WTC11 (cell line): ENCODE measurements at places on chromosomes 5 and 9. TPM values are rescaled to one million over a fixed set of nuclear protein-coding genes. Genes with fewer than 3 reads are reported as not detected.

The PTGDS gene
- total RNA-seq = 2.2 to 4.0 TPM (median 2.9 TPM) in 3 replicates

The GDA gene
- total RNA-seq = 0.25 to 0.68 TPM (median 0.39 TPM) in 3 replicates

The KCNIP1 gene
- 0.59 to 0.82 TPM (median 0.80 TPM) in 3 replicates for total RNA-seq

The ANKDD1B gene
- 0.07 to 0.28 TPM (median 0.14 TPM) in 3 replicates for total RNA-seq

The SEMA6A gene
- 336 to 406 TPM (median 357 TPM) in 3 replicates for total RNA-seq

DNA sequence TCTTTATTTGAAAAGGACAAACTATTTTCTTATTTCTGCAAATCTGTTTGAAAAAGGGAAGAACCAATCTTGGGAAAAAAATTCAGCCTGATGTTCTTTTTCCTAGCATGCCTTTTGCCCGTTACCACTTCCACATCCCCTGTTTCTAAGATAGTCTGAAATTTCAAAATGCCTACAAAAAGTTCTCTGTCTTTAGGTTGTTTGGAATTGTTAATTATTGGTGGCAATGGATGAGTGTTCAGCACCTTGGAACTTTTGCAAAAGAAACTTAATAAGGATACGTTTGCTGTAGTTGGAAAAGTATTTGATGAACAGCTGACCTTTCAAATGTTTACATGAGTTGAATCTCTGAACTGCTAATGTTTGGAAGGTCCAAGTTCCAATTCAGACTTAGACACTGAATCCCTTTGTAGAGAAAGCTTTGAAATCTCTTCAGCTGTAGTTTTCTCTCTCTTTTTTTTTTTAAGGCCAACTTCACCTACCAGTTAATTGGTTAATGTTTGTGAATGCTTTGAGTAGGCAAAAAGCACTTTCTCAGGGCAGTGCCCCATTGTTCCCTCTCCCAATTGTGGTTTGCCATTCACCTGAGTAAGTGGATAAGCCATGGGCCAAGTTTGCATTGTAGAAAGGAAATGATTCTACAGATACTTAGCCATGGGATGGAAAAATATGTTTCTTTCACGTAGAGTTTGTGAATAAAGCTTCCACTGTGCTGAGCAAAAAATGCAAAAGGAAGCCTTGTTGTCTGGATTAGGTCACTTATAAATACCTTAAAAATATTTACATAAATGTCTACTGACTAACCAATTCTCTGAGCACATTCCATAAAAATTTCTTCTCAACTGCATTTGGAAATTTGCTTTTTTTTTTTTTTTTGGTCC, 156.4 kb upstream of the ELL2 start:
- no peak overlapping the region for H3K27ac ChIP-seq
- H3K27me3 ChIP-seq = no peaks in the 10 kb centered on the region
- no peak for DNase-seq
- no peak overlapping the region for H3K4me3 ChIP-seq

DNA sequence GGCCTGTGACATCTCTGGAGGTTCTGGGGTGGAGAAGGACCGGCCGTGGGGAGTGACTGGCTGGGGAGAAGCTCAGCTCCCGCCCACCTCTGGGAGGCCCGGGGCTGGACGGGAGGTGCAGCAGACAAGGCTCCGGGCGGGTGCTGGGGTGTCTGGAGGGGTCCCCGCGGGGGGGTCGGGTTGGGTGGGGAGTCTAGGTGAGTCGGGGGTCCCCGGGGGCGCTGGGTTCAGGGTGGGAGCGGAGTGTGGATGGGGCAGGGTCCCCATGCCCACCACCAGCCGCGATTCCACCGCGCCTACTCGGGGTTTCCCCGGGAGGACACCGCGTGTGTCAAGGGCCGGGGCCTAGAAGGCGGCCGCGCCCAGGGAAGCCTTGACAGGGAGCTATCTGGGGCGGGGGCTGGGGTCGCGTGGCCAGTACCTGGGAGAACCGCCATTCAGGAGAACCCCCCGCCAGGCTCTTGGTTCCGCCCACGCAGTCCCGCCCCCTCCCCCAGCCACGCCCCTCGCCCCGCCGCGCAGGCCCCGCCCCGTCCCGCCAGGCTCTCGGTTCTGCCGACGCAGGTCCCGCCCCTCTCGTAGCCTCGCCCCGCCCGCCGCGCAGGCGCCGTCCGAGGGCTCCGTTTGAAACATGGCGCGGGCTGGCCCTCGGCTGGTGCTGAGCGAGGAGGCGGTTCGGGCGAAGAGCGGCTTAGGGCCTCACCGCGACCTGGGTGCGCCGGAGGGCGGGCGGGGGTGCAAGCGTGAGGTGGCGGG, at the start of gene CEP72:
Gene CEP72, plus strand, starts transcription at position 610 of the 756 bp plus-strand sequence. Its CDS starts 22 bp downstream, at position 632.
- H3K4me1 ChIP-seq = peaks cover 24% of the 10 kb centered on the region
- H3K27me3 ChIP-seq = no peaks in the 10 kb centered on the region
- DNase-seq = peak; percentile 92
- H3K36me3 ChIP-seq = peaks cover 25% of the 10 kb centered on the region
- H3K4me3 ChIP-seq = peak within 1 kb of the TSS; percentile 97

- H3K4me3 ChIP-seq = no peak overlapping the region
- H3K27me3 ChIP-seq = no peaks in the 10 kb centered on the region
- H3K4me1 ChIP-seq = 0 out of 2 replicates have a peak, but pooled peaks cover 3% of the 10 kb centered on the region
- H3K36me3 ChIP-seq = peaks cover 25% of the 10 kb centered on the region
Measured at GRCh38 chr9:114301798-114302565, 20.9 kb upstream of the ORM1 start.

DNA sequence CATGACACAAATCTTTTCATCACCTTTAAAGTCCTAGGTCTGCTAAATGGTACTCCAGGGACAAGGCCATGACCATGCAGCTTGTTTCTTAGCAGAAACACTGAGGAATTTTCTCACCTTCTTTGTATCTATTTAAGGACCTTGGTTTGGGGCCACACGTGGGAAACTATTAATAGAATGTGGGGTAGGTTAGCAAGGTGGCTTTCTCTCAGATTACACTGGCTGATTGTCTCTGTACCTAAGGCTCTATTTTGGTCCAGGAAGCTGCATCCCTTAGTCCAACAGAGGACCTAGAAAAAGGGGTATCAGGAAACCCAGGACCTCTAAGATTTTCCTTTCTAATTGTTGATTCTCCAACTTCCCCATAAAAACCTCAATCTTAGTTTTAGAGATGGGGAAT, 36.3 kb upstream of the FRMD3 start:
- no peaks in the 10 kb centered on the region for H3K27me3 ChIP-seq
- no peak for DNase-seq
- no peaks in the 10 kb centered on the region for H3K4me1 ChIP-seq

DNA sequence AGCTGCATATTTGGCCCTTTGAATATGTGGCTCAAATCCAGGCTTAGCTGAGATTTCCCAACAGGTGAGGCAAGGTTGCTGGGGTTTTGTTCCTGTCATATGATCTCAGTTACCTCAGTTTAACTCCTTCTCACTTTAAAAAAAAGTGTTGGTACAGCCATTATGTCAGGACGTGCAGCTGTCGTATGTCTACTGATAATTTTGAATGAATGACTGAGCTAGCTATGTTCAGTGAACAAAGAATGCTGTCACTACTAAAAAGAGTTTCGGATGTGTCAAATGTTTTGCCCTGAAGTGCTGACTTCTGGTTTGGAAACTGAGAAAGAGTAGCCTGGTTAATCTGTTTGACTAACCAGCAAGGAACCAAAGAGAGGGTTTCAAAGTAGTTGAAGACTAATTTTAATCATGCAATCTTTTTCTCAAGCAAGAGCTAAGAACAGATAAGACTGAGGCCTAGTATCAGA, 106.3 kb upstream of the NR3C1 start:
- H3K4me3 ChIP-seq = no peak overlapping the region
- no peak for DNase-seq
- H3K4me1 ChIP-seq = no peaks in the 10 kb centered on the region
- no peaks in the 10 kb centered on the region for H3K27me3 ChIP-seq
- H3K36me3 ChIP-seq = no peaks in the 10 kb centered on the region

GRCh38 chr5:124884114-124884513, 137.7 kb upstream of the ZNF608 start:
- no peaks in the 10 kb centered on the region for H3K27me3 ChIP-seq
- H3K27ac ChIP-seq = no peak overlapping the region

- peaks cover 22% of the 10 kb centered on the region for H3K4me1 ChIP-seq
- no peaks in the 10 kb centered on the region for H3K36me3 ChIP-seq
- peak overlapping the region; percentile 2 for H3K27ac ChIP-seq
- H3K4me3 ChIP-seq = no peak overlapping the region
- no peaks in the 10 kb centered on the region for H3K27me3 ChIP-seq
Measured at GRCh38 chr9:107439991-107440456, 49.5 kb downstream of the KLF4 start.

DNA sequence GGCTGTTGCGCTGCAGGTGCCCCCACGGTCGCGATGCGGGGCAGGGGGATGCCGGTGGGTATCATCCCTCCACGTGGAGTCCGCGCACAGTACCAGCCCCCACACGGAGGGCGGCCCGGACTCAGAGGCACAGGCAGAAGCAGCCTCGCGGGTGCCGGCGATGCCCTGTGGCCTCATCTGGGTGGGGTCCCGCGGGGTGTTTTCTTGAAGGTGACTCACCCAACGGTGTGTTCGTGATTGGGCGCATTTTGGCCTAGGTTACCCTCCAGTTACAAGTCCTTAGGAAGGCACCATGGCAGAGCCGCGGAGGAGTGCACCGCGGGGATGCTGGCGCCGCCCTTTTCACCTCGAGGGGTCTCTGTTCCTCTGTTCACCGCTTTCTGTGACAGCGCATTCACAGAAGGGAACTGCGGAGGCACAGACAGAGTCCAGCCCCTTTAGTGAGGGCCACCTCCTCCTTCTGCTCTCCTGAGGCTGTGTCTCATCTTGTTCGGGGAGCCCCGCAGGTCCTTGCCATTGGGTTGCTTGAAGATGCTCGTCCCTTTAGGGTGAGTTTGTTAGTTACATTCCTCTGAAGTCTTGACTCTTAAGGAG, 21.6 kb upstream of the EXOC3 start:
- DNase-seq = no peak
- H3K36me3 ChIP-seq = no peaks in the 10 kb centered on the region
- H3K27me3 ChIP-seq = no peaks in the 10 kb centered on the region; the same call in 1 of the 2 replicates
- peaks cover 6% of the 10 kb centered on the region; the same call in 1 of the 2 replicates for H3K4me1 ChIP-seq
- no peak overlapping the region for H3K27ac ChIP-seq
- H3K4me3 ChIP-seq = no peak overlapping the region

DNA sequence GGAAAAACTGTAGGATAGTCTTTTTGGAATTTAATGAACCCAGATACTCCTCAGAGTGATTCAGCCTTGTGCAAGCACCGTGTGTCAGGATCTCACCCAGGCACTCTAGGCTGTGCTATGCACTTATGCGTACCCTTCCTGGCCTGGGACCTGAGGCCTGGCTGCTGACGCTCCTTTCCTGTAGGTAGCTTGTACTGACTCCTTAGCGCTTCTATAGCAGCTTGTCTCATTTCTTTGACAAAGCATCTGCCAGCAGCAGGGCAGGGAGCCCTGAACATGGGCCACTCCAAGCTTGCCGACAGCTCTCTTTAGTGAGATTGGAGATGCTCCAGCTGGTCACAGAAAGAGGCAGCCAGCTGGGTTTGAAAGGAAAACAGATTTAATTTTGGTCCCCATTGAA, 147.3 kb downstream of the SGCD start:
- no peak overlapping the region for H3K27ac ChIP-seq
- no peak overlapping the region for H3K4me3 ChIP-seq
- peaks cover 10% of the 10 kb centered on the region for H3K4me1 ChIP-seq
- DNase-seq = no peak

- peaks cover 15% of the 10 kb centered on the region for H3K4me1 ChIP-seq
- DNase-seq = no peak
- H3K27ac ChIP-seq = no peak overlapping the region
- no peak overlapping the region for H3K4me3 ChIP-seq
- H3K36me3 ChIP-seq = no peaks in the 10 kb centered on the region
Measured at GRCh38 chr5:144088206-144089064, 82.0 kb downstream of the YIPF5 start.

GRCh38 chr5:135030123-135030955, 3.7 kb downstream of the PITX1 start:
- H3K4me1 ChIP-seq = peaks cover 54% of the 10 kb centered on the region
- peak overlapping the region; percentile 61 for H3K4me3 ChIP-seq
- no peaks in the 10 kb centered on the region for H3K36me3 ChIP-seq
- no peak overlapping the region for H3K27ac ChIP-seq

GRCh38 chr9:127065592-127065991, 56.8 kb downstream of the ANGPTL2 start:
- H3K4me3 ChIP-seq = no peak overlapping the region
- H3K27ac ChIP-seq = no peak overlapping the region
- peaks cover 12% of the 10 kb centered on the region for H3K4me1 ChIP-seq
- no peaks in the 10 kb centered on the region for H3K36me3 ChIP-seq
- DNase-seq = no peak
- no peaks in the 10 kb centered on the region for H3K27me3 ChIP-seq

DNA sequence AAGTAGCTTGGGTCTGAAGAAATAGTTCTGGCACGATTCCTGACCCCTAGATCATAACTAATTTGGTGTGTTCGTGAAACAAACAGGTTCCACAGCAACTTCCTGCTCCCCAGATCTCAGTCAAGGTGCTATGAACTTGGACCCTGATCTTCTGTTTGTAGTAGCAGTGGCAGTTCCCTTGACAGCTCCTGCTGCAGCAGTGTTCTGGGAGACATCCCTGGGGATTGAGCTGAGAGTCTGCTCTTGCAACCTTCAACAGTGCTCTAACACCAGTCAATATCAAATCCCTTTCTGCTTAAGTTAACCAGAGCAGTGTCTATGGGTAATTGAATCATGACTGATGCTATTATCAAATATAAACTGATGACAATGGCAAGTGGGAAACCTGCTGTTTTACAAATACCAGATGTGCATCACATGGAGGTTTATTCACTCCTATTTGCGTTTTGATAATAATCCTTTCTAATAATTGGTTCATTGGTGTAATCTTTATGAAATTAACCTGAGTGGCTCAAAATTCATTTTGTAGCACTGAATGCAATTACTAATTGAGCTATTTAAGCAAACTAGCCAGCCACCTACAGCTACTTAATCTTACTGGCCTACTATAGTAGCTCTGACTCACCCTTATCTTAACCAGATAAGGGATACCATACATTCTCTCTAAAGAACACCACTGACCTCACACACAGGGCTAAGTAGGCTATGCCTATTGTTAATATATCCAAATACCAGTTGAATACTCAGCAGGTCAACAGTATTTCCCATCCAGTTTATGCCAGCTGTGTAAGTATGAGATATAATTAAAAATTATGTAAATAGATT, 21.9 kb downstream of the KDM4C start:
- no peaks in the 10 kb centered on the region for H3K27me3 ChIP-seq
- H3K36me3 ChIP-seq = 0 out of 2 replicates have a peak, but pooled peaks cover 4% of the 10 kb centered on the region
- peaks cover 80% of the 10 kb centered on the region for H3K4me1 ChIP-seq
- no peak for DNase-seq

GRCh38 chr9:107270580-107270979, 12.5 kb upstream of the RAD23B start:
- DNase-seq = no peak
- no peak overlapping the region for H3K4me3 ChIP-seq
- no peaks in the 10 kb centered on the region for H3K27me3 ChIP-seq

GRCh38 chr9:36173861-36174260, 4.7 kb downstream of the CCIN start:
- H3K36me3 ChIP-seq = no peaks in the 10 kb centered on the region
- DNase-seq = no peak
- no peaks in the 10 kb centered on the region; the same call in none of the 2 replicates for H3K27me3 ChIP-seq
